ENCODE measurements at places on chromosomes 7 and 10.
A peak's percentile ranks its signal among the peaks of the same experiment; 100 is the strongest.

GRCh38 chr7:12640299-12641096, 46.9 kb upstream of the ARL4A start:
- DNase-seq = no peak

DNA sequence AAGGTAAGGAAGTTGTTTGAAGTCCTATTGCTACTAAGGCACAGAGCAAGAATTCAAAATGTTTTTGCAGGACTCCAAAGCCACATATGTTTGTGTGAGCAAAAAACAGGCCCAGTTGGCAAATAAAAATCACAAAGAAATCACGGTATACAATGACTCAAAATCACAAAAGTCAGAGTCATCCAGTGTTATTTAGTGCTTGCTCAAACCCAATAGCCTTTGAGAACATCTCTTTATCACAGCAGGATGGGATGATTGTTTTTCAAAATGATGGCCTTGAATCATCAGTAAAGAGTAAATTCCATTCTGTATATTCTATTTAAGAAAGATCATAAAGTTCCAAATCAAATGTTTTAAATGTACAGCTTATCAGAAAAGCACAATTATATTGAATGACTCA, 693.9 kb downstream of the REEP3 start:
- DNase-seq = no peak

- no peak for DNase-seq
Observed at GRCh38 chr10:106410331-106410730, 754.2 kb downstream of the SORCS1 start.

DNA sequence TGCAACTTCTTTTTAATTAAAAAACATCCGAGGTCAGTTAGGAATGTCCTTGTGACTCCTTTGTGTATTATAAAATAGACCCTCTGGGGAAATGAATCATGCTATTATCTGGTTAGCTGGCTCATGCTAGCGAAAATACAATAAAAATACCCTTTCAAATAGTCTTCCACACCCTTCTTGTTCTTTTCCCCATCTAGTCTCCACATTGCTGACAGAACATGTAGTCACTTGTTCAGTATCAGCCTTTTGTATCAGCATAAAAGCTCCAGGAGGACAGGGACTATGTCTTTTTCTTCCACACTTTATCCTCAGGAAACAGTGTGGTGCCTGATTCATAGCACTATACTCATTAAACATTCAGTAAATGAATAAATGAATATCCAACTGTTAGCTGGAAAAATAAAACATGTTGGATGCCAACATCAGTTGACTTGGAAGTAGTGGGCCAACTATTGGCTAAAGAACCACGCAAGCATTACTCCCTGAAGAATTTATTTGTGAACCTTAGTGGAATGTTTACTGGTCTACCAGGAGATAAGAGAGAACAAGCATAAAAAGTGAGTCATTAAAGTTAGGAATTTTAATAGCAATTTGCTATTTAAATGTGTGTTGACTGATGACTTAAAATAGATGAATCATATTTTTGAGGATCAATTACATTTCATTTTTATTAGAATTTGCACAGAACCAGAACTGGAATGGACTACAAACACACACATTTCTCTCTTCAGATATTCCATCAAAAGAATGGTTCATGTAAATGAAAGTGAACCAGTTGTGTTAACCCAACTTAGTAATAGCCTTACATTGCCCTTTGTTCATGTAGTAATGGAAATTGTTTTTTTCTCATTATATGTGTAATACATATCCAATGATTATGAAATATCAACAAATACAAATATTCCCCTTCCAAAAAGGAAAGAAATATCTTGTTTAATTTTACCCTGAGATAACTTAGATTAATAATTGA, 129.6 kb downstream of the DKK1 start:
- no peak for DNase-seq

DNA sequence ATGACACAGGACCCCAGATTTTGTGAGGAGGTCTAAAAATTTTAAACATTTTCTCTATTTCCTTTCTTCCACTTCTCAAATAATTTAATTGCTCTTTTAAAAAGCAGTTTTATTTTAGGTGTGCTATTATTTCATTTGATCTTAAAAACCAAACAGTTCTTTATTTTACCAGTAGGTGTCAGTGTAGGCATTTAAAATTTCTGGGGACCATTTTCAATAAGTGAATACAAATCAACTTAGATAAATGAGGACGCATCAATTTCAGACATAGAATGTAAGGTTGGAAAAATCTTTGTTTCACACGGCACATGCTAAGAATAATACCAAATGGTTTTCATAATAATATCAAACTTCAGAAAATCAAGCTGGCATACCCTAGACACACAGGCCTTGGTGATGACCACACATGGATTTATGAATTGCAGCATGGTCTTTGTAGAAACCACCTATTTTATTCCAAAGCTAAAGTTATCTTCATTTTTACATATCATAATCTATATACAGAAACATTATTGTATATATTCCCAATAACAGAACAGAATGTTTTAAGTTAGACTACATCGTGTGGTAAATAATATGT, 127.6 kb upstream of the SLC26A5 start:
- no peak for DNase-seq

- no peak for DNase-seq
Observed at GRCh38 chr10:23535381-23535780, 96.5 kb downstream of the OTUD1 start.

- DNase-seq = peak; percentile 29
Observed at GRCh38 chr10:44385696-44386441, 972 bp upstream of the CXCL12 start.

- no peak for DNase-seq
Observed at GRCh38 chr10:46995234-46995633, 84.0 kb downstream of the PTPN20 start.

DNA sequence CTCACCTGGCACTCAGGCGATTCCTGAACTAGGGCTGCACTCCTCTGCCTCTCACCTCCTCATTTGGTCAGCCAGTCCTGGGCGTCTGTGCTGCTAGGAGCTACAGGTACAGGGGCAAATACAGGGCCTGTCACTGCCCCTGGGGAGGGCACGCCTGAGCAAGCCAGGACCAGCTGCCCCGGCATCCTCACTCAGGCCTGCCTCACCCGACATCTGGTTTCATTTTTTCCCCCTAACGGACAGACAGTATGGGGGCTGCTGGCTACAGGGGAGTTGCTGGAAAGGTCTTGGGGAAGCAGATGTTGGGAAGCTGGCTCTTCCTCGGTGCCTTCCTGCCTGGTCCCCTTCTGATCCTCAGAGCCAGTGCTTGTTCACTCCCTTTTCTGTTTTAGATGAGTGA, 77.3 kb upstream of the PPIF start:
- no peak for DNase-seq

DNA sequence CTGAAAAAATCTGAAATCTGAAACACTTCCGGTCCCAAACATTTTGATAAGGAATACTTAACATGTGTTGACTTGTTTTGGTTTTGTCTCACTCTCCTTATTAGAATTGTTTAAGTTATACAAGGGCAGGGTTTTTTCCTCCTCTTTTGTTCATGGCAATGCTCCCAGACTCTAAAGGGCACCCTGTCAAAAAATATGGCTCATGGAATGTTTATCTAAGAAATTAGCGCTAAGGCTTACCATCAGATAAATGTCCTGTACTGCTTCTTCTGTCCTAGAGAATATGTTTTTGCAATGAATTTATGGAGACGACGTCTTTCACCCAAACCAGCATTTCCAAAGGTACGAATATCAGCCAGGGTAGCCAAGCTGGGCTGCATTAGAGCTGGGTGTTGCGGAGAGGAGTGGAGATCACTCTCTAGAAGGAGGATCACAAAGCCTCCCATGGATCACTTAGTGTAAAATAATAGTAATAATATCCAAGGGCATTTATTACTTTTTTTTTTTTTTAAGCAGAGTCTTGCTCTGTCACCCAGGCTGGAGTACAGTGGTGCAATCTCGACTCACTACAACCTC, 46.8 kb downstream of the ERLIN1 start:
- DNase-seq = no peak

- DNase-seq = peak; percentile 8
Observed at GRCh38 chr10:55091691-55092328, 290.8 kb upstream of the PCDH15 start.

DNA sequence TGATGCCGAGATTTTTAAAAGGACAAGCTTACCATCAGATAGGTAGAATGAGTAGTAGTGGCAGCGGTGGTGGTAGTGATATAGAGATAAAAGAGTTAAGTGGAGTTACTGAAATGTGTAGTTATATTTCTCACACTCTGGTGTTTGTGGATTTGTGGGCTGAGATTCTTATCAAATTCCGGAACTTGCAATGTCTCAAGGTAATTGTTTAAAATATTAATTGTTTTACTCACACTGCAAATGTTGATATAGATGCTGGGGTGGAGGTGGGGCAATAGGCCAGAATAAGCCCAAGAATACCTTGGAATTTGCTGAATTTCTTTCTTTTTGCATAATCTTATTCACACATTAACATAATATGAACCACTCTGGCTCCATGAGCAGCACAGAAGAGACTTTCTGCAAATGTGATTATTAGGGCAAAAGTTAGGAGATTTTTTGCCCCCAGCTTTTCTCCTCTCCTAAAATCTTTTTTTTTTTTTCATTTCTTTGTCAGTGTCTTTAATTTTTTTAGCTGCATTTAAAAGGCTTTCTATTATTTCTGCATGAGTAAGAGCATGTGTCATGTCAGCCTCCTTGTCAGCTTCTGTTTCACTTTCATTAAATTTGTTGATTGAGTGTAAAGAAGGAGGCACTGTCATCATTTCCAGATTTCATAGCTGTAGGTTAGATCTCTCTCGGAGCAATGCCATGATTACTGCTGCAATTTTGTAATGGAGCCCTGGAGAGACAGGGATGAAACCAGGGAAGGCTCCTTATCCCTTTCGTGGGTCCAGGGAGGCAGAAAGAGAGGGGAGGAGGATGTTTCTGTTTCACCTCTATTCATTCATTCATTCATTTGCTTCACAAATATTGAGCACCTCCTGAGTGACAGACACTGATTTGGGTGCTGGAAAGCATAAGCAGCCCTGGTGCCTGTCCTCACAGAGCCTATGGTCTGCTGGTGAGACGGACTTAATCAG, 13.1 kb upstream of the SGMS1 start:
- no peak for DNase-seq

- no peak for DNase-seq
Observed at GRCh38 chr7:157978766-157979165, 608.9 kb downstream of the PTPRN2 start.

DNA sequence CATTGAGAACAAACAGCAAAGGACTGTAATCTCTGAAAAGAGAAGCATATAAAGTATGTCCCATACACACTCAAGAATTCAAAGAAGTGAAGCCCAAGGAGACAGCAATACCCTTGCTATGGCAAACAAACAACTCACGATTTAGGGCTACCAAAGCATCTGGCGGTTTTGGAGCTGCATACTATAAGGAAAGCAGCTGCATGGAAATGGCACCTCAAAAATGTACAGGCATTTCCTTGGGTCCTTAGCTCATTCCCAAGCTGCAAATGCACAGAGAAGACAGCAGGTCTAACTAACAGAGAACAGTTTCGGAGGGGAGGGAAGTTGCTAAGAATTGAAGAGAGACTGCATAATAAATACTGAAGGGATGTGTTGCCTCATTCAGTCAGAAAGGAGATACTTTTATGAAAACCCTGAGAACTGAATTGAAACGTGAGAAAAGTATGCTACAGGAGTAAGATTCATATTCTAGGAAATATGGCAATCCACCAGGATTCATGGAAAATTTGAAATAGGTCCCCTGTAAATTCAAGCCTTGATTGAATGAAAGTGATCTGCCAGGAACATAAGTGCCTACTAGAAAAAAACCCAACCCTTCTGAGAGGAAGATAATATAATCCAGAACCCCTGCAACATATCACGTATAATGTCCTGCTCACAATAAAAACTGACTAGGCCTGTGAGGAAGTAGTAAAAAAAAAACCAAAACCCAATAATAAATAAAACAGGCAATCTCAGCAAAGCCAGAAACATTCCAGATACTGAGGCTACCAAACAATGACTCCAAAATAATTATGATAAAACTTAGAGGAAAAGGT, 36.4 kb downstream of the CUBN start:
- no peak for DNase-seq

GRCh38 chr7:77738871-77739270, 42.6 kb downstream of the RSBN1L start:
- no peak for DNase-seq

GRCh38 chr7:101164071-101164840, 1.1 kb downstream of the VGF start:
- no peak for DNase-seq

- no peak for DNase-seq
Observed at GRCh38 chr10:73584737-73585136, 6.4 kb downstream of the USP54 start.

GRCh38 chr10:50506861-50507573, 116.7 kb downstream of the SGMS1 start:
- no peak for DNase-seq

DNA sequence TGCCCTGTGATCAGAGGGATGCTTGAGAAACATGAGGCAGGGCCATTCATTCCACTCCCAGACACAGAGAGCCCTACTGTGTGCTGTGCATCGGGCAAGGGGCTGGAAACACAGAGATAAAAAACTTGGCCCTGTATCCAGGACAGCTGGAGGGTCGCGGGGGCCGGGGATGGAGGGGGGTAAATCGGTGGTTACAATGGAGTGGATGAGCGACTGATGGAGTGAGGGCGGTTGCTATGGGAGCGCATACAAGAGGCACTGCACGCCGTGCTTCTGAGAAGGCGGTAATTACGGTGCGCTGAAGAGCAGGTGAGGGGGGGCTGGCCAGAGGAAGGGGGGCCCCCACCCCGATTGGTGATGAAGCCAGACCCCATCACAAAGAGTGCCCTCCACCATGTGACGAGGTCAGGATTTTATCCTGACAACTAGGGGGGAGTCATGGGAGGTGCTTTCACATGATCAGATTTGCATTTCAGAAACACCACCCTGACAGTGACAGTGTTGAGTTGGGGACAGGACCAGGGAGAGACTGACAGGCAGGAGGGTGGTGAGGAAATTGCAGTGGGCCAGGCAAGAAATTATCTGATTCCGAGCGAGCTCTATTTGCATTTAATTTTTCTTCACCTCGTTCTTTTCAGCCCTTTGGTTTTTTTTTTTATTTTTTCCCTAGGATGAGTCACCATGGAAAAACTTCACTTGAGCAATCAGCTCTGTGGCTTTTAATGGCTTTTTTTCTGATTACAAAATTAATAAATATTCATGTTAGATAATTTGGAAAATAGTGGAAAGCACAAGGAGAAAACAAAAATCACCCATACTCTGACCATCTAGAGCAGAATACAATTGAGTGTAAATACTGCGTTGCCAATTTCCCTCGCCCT, 7.8 kb downstream of the CPA5 start:
- no peak for DNase-seq

- DNase-seq = no peak
Observed at GRCh38 chr7:5172196-5172775, 17.7 kb upstream of the WIPI2 start.

- no peak for DNase-seq
Observed at GRCh38 chr7:69630292-69630691, 32.0 kb downstream of the AUTS2 start.
